ENCODE measurements at places on chromosomes 12 and 14.

DNA sequence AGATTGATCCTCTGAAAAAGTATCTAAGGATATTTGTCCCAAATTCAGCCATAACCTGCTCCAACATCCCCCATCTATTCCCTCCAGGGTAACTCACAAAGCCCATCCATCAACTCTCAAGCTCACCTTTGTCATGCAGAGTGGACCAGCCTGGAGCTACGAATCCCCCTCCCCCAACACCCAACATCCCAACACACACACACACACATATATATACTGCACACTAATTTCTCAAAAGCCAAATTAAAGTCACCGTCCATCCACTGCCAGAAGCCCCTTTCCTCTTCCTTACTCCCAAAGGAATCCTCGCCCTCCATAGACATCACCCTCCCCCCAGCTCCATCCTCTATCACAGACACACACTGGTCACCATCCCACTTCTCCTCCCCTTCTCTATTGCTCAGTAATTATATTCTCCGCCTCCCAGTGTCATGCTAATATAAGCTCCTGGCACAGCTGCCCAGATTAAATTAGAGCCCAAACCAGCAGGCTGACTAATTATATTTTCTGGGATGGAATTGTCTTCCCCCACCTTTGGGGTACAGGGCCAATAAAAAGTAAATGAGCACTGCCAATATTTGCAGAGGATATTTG lies 13.5 kb upstream of the TESPA1 start:
- DNase-seq: no peak

DNA sequence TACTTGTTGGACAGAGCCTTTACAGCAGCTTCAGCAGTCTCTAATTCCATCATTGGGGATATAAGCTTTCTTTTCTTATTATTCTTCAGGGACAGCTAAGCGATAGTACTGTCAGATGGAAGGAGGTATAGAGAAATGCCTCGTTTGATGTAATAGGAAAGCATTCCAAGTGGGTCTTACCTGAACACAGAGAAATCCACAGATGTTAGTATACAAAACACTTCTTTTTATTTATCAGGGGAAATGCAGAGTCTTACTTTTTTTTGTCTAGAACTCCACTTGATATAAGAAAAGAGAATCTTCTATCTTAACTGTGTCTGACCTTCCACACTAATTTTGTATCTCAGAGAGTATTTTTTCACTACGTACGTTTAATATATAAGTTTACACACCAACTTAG lies 1.9 kb downstream of the SYT1 start:
- no peak for DNase-seq

DNA sequence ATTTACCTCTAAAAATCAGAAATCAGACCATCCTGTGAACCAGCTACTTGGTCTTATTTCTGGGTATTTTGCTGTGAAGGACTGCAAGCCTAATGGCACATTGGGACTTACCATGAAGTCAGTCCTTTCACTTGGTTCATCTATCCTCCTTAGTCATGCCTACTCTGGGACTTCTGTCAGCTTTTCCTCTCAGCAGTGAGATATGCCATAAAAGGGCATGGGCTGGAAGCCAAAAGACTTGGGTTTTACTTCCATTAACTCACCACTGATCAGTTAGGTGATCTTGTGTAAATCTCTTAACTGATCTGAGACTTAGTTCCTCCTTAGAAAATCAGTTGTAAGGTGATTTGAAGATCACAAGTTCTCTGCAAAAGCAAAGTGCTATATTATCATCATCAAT lies 116.5 kb downstream of the PAH start:
- DNase-seq: no peak

DNA sequence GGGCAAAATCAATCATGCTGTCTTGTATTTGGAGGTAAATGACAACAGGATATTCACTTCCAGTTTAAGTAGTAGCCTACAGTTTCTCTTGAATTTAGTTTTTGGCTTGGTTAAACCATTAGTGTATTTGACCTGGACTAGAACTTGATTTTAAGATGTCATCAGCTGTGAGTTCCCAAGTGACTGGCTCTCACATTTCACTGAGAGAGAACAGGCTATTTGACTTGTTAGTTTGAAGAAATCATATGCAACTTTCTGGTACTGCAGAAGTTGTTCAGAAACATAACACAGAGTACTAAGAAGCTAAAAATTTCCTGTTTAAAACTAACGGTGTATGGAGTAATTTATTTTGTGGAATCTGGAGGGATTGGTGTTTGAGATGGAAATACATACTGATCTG lies 22.3 kb downstream of the MNAT1 start:
- DNase-seq: no peak

DNA sequence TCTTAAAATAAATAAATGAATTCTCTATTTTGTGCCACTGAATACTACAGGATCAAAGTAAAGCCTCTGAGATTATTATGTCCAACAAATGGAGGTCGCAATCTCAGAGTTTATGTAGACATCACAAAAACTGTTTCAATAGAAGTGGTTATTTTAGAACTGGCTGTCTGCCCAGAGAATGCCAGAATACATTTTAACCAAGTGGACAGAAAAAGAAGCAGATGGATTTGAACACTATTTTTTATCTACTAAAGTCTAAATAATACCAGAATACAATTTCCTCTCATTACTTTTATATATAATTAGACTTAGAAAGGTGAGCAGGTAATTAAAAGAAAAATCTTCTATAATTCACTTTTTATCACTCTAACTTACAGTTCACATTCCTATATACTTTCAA lies 118.3 kb downstream of the MED13L start:
- DNase-seq: no peak

GRCh38 chr12:47397664-47398281 lies 308.1 kb downstream of the RPAP3 start:
- no peak for DNase-seq

GRCh38 chr14:98244162-98244948 lies 1027.6 kb downstream of the BCL11B start:
- DNase-seq: no peak

- DNase-seq: no peak
Measured at GRCh38 chr14:51357250-51357649, 117.2 kb downstream of the TMX1 start.

DNA sequence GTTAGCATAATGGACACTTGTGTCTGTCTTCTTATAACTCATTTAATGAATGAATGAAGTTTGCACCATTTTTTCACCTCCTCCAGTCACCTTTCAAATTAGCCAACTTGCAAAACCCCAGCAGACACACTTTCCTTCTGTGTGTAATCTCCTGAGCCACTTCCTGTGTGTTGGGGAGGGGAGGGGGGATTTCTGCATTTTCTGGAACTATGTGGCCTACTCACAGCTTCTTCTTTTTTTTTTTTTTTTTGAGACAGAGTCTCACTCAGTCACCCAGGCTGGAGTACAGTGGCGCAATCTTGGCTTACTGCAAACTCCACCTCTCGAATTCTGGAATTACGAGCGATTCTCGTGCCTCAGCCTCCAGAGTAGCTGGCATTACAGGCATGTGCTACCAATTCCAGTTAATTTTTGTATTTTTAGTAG lies 4.1 kb upstream of the SERPINA1 start:
- DNase-seq: no peak

Measured in activated gamma-delta T cell (primary cell).